Testis (tissue), 5 donors: ENCODE measurements at places on chromosomes 3 and 15. TPM values are rescaled to one million over a fixed set of nuclear protein-coding genes. Genes with fewer than 3 reads are reported as not detected.
A peak's percentile ranks its signal among the peaks of the same experiment; 100 is the strongest.

DNA sequence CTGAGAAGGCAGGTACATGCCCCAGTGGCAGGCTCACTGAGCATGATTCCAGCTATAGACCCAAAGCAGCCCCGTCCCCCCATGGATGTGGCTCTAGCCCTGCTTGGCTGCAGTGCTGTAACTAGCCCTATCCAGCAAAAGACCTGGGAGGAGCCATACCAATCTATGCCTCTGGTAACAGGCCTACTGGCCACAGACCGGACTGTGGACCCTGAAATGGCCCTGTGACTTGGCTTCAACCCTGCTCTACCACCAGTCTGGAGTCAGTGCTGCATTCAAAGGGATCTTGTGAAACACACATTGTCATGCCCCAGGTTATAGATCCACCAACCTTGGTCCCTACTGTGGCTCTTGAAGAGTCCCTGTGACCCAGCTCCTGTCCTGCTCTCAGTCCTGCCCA, 46.7 kb downstream of the OXSM start:
- H3K4me1 ChIP-seq = no peaks in the 10 kb centered on the region
- H3K27ac ChIP-seq = no peak overlapping the region
- no peaks in the 10 kb centered on the region for H3K36me3 ChIP-seq
- H3K4me3 ChIP-seq = no peak overlapping the region

- no peaks in the 10 kb centered on the region for H3K36me3 ChIP-seq
- H3K4me1 ChIP-seq = no peaks in the 10 kb centered on the region
- H3K4me3 ChIP-seq = no peak overlapping the region
- no peak for DNase-seq
- H3K27me3 ChIP-seq = no peaks in the 10 kb centered on the region
Measured at GRCh38 chr3:46129588-46130272, 78.4 kb downstream of the CCR1 start.

PATL2 gene
- total RNA-seq = 0.62 TPM

SHQ1 gene
- total RNA-seq = 26.9 TPM

DNA sequence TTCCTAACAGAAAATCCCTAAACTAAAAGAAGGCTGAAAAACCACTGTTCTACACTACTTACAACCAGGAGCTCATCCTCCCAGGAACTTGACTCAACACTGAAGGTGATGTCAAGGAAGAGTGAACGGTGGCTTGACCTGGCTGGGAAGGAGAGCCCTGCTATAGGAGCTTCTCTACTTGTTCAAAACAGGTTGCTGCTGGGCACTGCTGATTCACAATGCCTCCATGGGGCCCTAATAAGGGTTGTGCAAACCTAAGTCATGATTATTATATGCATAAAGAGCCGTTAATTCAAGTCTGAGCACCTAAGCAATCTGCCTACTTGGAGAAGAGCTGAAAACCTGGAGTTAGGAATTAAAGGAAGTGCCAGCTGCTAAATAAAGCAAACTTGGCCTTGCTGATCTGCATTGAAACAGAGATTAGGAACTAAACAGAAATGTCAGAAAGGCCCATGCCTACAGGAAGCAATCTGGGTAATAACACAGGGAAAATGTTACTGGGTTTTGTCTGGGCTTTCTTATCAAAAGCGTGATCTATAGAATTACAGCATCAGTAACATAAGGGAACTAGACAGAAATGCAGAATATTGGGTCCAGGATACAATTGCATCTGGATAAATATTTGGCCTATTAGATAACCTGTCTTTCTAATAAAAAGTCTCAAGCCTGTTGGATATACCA, 243.2 kb downstream of the NEK10 start:
- no peak overlapping the region for H3K27ac ChIP-seq
- no peaks in the 10 kb centered on the region for H3K27me3 ChIP-seq
- no peaks in the 10 kb centered on the region for H3K4me1 ChIP-seq
- DNase-seq = no peak
- H3K4me3 ChIP-seq = no peak overlapping the region
- H3K36me3 ChIP-seq = no peaks in the 10 kb centered on the region

FILIP1L gene
- total RNA-seq = 20.1 TPM

- no peak for DNase-seq
- peaks cover 31% of the 10 kb centered on the region for H3K4me1 ChIP-seq
- no peak overlapping the region for H3K4me3 ChIP-seq
- H3K27me3 ChIP-seq = no peaks in the 10 kb centered on the region
- no peak overlapping the region for H3K27ac ChIP-seq
Measured at GRCh38 chr3:58065700-58066167, 57.5 kb downstream of the FLNB start.

DNA sequence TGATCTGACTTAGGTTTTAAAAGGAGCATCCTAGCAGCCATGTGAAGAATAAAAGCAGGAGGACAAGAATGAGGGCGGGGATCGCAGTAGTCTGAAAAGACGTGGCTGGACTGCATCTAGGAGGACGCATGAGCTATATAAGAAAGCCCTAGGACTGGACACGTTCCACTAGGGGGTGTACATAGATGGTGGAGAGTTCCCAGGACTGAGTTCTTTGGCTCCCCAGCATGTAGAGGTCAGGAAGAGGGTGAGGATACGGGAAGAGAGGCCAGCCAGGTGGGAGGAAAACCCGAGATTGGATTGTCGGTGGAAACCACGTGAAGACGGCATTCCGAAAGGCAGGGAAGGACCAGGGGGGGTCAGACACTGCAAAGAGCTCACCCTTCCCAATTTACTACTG, 64.2 kb upstream of the CFAP161 start:
- no peak overlapping the region for H3K27ac ChIP-seq
- no peaks in the 10 kb centered on the region for H3K4me1 ChIP-seq
- H3K36me3 ChIP-seq = no peaks in the 10 kb centered on the region
- H3K27me3 ChIP-seq = no peaks in the 10 kb centered on the region
- H3K4me3 ChIP-seq = no peak overlapping the region
- no peak for DNase-seq

DNA sequence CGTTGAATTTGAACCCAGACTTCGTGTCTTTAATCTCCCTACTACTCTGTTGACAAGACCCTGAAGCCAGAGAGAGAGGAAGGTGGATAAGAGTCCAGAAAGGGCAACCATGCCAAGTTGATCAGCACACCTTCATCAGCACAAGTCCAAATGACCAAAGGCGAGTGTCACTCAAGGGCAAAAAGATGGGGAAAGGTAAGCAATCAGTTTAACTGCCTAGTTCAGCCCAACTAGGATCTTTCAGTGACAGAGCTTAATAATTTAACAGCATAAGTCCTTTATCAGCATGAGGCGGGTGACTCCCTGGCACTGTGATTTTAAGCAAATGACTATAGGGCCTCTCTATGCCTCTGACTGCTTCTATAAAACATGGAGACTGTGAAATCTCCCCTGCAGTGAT, 6.2 kb downstream of the SUCLG2 start:
- no peaks in the 10 kb centered on the region for H3K27me3 ChIP-seq
- no peak for DNase-seq
- no peak overlapping the region for H3K27ac ChIP-seq
- no peak overlapping the region for H3K4me3 ChIP-seq
- H3K36me3 ChIP-seq = no peaks in the 10 kb centered on the region

DNA sequence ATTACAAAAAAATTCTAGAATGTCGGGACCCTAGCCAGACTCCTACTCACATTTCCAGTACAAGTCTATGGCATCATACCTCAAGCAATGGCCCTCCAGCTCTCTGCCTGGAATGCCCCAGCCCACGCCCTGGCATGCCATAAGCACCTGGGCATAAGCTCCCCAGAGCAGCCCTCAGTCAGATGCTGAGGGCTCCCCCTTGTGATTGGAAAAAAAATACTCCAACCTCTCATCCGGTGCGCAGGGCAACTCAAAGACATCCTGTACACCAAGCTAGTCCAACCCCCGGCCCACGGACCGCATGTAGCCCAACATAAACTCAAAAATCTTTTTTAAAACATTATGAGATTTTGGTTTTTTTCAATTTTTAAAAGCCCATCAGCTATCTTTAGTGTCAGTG, 115.4 kb downstream of the NEK10 start:
- H3K4me1 ChIP-seq = no peaks in the 10 kb centered on the region
- no peaks in the 10 kb centered on the region for H3K27me3 ChIP-seq
- no peak overlapping the region for H3K27ac ChIP-seq
- peak; percentile 60 for DNase-seq
- no peaks in the 10 kb centered on the region for H3K36me3 ChIP-seq

DNA sequence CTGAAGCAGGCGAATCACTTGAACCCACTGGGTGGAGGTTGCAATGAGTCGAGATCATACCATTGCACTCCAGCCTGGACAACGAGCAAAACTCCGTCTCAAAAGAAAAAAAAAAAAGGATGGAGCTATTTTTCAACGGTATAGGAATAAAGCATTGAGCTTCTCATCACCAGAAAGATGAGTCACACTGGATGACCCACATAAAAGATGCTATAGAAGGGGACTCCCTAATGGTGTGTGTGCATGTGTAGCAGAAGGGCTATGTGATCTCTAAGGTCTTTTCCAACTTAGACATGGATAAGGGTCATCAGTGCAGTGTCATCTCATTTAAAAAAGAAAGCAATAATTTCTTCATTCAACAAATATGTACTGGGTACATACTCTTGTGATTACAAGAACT, 476.0 kb downstream of the MFSD1 start:
- no peak for DNase-seq
- H3K4me3 ChIP-seq = no peak overlapping the region
- no peaks in the 10 kb centered on the region for H3K36me3 ChIP-seq
- no peak overlapping the region for H3K27ac ChIP-seq

GRCh38 chr3:163708428-163708827, 1369.9 kb downstream of the SI start:
- no peaks in the 10 kb centered on the region for H3K27me3 ChIP-seq
- no peaks in the 10 kb centered on the region for H3K36me3 ChIP-seq
- no peak overlapping the region for H3K4me3 ChIP-seq

DNA sequence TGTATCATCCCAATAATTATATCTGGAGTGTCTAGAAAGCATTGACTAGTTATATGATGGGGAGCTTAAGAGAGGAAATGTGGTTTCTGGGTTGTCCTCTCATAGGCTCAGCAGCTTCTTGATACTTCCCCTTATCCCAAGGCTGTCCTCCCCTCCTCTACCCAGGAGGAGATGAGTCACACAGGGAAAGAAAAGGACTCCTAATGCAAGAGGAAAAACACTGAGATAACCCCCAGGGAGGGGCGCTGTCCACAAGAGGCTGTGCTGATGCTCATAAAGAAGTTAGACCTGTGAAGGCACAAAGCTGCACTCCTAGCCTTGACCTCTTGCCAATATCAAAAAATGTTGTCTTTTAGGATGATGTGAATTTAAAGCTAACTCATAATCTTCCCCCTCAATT, 28.8 kb upstream of the GYG1 start:
- peaks cover 9% of the 10 kb centered on the region for H3K4me1 ChIP-seq
- H3K36me3 ChIP-seq = no peaks in the 10 kb centered on the region
- H3K27ac ChIP-seq = no peak overlapping the region

DNA sequence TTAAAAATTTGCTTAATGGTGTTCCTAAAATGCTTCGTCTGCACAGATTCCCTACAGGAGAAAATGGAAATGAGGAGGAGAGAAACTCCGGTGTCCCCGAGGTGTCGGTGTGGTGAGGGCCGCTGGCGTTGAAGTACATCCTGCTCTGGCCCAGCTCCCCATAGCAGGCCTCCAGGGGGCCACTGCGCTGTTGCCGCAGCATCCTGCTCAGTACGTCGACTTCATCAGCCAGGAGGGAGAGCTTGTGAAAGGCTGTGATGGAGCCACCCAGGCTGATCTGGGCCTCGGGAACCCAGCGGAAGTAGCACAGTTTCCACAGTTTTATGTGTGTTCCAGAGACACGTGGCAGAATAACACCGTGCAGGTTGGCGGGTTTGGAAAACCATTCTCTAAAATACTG, 37.8 kb downstream of the FAN1 start:
- H3K36me3 ChIP-seq = no peaks in the 10 kb centered on the region
- H3K4me1 ChIP-seq = no peaks in the 10 kb centered on the region
- H3K4me3 ChIP-seq = no peak overlapping the region
- H3K27me3 ChIP-seq = no peaks in the 10 kb centered on the region
- H3K27ac ChIP-seq = no peak overlapping the region

EFCAB12 gene
- total RNA-seq = 7.3 TPM

- no peak overlapping the region for H3K4me3 ChIP-seq
- H3K4me1 ChIP-seq = no peaks in the 10 kb centered on the region
- no peak overlapping the region for H3K27ac ChIP-seq
- no peaks in the 10 kb centered on the region for H3K27me3 ChIP-seq
- no peaks in the 10 kb centered on the region for H3K36me3 ChIP-seq
Measured at GRCh38 chr3:9098716-9099675, 135.7 kb upstream of the RAD18 start.

GRCh38 chr3:141870091-141870687, 6.3 kb upstream of the ATP1B3 start:
- no peaks in the 10 kb centered on the region for H3K27me3 ChIP-seq
- no peak for DNase-seq
- H3K27ac ChIP-seq = no peak overlapping the region
- H3K4me1 ChIP-seq = no peaks in the 10 kb centered on the region
- no peaks in the 10 kb centered on the region for H3K36me3 ChIP-seq

- no peak for DNase-seq
- no peak overlapping the region for H3K27ac ChIP-seq
- no peaks in the 10 kb centered on the region for H3K4me1 ChIP-seq
Measured at GRCh38 chr3:162130582-162130981, 634.0 kb downstream of the OTOL1 start.

DNA sequence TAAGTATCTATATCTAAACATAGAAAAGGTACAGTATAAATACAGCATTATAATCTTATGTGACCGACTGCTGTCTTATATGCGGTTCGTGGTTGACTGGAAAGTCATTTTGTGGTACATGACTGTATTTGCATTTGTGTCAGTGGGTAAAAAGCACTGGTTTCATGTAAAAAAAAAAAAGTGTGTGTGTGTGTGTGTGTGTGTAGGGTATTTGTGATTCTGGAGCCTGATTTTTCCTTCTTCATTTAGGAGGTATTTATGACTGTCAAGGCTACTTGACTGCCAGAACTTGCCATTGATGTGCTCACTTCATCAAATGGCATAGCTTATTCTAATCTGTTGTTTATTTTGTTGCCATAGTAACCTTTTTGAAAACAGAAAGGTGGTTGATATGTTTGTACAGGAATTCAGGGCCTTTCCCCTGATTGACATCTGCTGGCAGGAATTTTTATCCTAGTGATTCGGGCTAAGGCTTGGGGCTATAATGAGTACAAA, 63.2 kb downstream of the AKAP13 start:
- H3K4me3 ChIP-seq = no peak overlapping the region
- H3K27me3 ChIP-seq = no peaks in the 10 kb centered on the region
- no peak for DNase-seq

GRCh38 chr3:185687271-185687878, 101.3 kb downstream of the SENP2 start:
- no peaks in the 10 kb centered on the region for H3K4me1 ChIP-seq
- H3K27ac ChIP-seq = no peak overlapping the region
- H3K4me3 ChIP-seq = no peak overlapping the region
- no peaks in the 10 kb centered on the region for H3K36me3 ChIP-seq
- H3K27me3 ChIP-seq = no peaks in the 10 kb centered on the region

DNA sequence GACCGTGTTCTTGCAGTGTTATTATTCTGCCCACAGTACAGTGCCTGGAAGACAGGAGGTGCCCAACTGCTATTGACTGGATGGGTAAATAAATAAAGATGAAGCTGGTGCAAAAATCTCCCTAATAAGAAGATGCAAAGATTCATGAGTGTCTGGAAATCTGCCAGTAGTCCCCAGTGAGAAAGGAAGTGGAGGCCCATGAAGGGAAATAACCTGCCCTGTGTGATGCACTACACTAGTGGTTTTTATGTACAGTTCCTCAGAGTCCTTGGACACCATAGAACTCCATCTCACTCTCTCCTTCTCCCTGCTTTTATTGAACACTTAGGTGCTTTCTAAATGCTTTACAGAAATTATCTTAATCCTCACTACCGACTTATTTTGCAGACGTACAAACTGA, 8.3 kb upstream of the SUCLG2 start:
- H3K4me3 ChIP-seq = no peak overlapping the region
- H3K27me3 ChIP-seq = no peaks in the 10 kb centered on the region
- no peaks in the 10 kb centered on the region for H3K36me3 ChIP-seq

- no peak overlapping the region for H3K4me3 ChIP-seq
- no peak for DNase-seq
- no peaks in the 10 kb centered on the region for H3K27me3 ChIP-seq
- H3K36me3 ChIP-seq = no peaks in the 10 kb centered on the region
- H3K4me1 ChIP-seq = no peaks in the 10 kb centered on the region
- no peak overlapping the region for H3K27ac ChIP-seq
Measured at GRCh38 chr3:98690876-98691275, 72.3 kb upstream of the ST3GAL6 start.
